HepG2 (cell line): ENCODE measurements at places on chromosomes 5 and 9. TPM values are rescaled to one million over a fixed set of nuclear protein-coding genes. Genes with fewer than 3 reads are reported as not detected.

DNA sequence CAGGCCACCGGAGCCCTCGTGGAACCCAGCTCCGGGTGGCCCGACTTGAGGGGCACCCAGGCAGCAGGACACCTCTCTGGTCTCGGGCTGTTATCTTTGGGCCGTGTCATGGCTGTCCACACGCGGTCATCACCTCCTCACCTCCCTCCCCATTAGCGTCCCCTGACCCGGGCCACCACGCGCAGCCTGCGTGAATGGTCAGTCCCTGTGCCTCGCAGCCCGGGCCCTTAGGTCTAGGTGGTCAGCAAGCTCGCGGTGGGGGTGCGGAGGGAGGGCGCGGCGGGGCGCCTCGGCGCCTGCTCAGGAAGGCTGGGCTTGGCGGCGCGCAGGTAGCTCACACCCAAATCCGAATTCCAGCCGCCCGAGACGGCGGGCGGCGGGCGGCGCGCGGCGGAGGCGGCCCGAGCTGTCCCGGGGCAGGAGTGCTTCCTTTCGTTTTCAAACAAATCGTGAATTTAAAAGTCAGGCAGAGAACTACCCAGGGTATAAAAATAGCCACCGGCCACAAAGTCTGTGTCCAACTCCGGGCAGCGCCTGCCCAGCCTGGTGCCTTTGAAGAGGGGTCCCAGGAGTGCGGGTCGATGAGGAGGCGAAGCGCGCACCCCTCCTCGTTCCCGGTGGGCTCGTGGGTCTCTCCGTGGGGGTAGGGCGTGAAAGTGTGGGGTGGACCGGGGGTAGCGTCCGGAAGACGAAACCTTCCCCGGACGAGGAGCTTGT, 1.0 kb upstream of the RXRA start:
- DNase-seq, result no peak

GRCh38 chr5:37568018-37568753, 189.1 kb downstream of the WDR70 start:
- no peak for DNase-seq

GRCh38 chr9:90024823-90025222, 420.0 kb downstream of the GADD45G start:
- DNase-seq, result no peak

GRCh38 chr9:127528422-127529251, 77.3 kb downstream of the LRSAM1 start:
- no peak for DNase-seq

- no peak for DNase-seq
Measured at GRCh38 chr9:98660541-98660940, 48.2 kb downstream of the GABBR2 start.

DNA sequence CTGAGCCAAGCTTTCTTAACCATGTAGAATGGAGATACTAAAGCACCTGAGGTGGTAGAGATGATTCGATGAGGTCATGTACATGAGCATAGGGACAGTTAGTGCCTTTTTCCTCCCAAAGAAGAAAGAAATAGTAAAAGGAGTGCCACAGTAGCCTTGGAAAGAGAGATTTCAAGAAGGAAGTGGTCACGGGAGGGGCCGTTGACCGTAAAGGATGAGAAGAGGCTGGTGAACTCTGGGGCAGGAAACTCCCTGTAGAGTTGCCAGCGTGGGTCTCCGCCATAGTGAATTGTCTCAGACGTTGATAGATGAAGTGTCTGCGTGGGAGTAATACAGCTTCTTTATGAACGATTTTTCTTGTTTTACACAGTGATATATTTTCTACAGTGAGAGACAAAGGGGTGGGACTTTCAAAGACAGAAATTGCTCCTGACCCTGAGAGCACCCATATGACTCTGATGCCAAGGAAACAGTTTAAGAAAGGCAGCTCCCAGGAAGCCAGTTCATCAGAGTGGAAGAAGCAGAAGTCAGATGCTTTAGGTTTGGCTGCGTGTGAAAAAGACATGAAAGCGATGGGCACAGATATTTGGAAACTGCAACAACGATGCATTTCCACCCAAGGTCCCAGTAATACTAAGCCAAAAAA, 41.3 kb downstream of the UGCG start:
- no peak for DNase-seq

GRCh38 chr9:134539586-134540194, 101.9 kb upstream of the COL5A1 start:
- DNase-seq, result no peak

GRCh38 chr9:136225748-136226679, 19.6 kb downstream of the QSOX2 start:
- DNase-seq, result peak; percentile 44

GRCh38 chr5:140321796-140322195, 18.9 kb upstream of the PFDN1 start:
- no peak for DNase-seq

DNA sequence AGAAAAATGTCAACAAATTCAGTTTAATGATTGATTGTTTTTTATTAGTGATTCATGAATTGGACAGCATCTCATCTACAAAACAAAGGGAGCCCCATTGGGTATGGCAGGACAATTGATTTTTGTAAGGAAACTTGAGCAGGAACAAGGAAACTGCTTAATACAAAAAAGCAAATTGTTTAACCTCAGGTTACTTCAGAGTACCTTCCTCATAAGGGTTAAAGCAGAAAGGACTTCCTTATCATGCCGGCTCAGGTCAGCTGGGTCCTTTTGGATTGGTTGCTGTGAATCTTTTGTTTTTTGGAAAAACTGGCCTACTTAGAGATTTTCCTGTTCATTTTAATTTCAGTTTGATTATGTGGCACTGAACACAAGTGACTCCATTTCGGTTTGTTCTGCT, 211.8 kb downstream of the ARRDC3 start:
- DNase-seq, result no peak

DNA sequence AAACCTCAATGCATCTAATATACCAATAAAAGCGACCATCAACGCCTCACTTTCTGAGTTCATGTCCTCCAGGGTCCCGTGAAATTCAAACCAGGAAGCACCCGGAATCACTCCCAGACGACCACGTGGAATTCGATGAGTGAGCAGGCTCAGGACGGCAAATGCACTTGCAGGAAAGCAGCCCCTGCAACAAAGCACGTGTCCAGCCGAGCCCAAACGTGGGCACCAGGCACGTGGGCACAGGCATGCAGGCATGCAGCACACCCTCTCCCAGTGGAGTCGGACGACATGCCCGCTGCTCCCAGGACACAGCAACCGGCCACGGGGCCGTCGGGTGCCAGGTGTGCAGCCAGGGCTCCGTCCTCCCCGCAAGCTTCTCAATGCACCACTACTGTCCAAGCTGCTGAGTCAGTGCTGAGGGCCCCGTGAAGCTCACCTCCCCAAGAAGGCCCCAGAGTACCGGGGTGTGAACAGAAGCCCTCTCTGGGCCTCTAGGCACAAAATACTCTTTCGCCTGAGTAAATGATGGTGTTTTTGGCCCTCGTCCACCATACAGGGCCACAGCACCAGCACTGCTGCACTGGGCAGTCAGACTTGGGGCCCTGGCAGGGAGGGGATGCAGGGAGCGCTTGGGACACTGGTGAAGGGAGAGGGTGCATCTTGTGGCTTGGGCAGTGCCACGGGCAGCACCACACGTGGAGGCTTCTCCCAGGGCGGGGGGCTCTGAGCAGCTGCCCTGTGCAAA, 87.6 kb downstream of the VAV2 start:
- no peak for DNase-seq

- no peak for DNase-seq
Measured at GRCh38 chr5:137838976-137839375, 28.7 kb upstream of the MYOT start.

DNA sequence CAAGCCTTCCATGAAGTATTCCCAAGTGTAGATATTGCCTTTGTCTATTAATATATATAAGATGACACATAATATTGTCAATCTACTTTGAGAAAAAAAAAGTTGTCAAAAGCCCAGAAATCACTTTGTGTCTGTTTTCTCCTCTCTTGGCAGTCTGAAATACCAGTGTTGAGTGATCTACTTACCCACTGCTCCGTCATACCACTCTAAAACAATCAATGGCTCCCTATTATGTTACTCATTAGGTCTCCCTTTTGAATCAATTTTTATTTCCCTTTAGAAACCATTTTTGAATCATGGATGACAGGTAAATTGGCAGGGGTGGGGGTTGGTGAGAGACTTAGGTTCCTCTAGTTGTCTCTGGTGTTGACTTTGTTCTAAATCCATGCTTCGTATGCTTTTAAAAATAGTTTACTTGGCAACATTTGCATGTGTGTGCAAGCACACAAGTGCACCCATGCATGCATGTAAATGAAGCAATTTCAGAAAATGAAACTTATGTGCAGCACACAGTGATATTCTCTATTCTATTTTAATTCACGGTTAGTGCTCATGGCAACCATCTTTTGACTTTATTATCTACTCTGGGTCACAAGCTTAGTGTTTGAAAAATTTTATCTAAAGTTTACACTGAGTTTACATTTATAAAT, 378.9 kb downstream of the RAB3C start:
- no peak for DNase-seq

DNA sequence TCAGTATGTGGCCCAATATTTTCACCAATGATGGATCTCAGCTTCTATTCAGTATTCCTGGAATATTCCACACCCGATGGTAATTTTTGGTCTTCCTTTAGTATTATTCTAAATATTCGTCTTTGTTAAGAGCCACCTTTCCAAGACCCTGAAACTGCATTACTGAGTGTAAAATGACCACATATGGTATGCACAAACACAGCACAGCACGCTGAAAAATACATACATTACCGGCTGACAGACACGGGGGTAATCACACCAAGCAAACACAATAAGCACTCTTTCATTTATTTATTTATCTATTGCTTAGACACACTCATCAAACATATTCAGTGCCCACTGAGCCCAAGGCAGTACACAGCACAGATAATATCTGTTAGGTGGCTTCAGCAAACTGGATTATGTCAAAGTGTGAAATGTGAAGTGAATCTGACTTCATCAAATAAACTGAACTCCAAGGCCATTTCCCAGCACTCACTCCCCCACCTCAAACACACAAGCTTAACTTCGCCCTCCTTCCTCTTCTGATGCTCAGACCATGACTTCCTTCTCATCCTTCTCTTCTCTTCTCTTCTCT, 1637.8 kb upstream of the C9orf72 start:
- DNase-seq, result no peak

- DNase-seq, result peak; percentile 60
Measured at GRCh38 chr5:132410451-132411303, 41.2 kb downstream of the SLC22A5 start.

- DNase-seq, result peak; percentile 9
Measured at GRCh38 chr5:173396311-173396993, 68.2 kb upstream of the STC2 start.

GRCh38 chr5:157874861-157875260, 15.9 kb upstream of the CLINT1 start:
- DNase-seq, result no peak

DNA sequence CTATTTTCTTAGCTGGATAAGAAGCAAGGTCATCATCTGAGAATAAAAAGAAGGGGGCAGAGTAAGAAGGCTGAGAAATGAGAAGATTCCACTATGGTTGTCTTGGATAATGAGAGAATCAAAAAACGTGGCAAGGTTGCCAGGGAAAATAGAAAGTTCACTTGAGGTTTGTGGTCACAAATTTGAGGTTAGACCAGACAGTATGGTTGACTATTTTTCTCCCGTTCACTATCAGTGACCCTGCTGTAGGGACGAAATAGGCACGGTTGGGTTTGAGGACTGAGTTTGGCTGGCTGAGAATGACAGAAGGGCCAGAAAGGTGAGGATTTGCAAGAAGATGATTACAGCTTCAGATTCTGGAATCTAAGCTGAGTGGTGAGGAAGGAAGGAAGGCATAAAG, 266.0 kb upstream of the ZNF462 start:
- DNase-seq, result no peak

GRCh38 chr5:41447650-41448510, 62.5 kb downstream of the PLCXD3 start:
- DNase-seq, result no peak

GRCh38 chr9:134162926-134163370, 1.4 kb downstream of the RNU6ATAC start:
- DNase-seq, result no peak

DNA sequence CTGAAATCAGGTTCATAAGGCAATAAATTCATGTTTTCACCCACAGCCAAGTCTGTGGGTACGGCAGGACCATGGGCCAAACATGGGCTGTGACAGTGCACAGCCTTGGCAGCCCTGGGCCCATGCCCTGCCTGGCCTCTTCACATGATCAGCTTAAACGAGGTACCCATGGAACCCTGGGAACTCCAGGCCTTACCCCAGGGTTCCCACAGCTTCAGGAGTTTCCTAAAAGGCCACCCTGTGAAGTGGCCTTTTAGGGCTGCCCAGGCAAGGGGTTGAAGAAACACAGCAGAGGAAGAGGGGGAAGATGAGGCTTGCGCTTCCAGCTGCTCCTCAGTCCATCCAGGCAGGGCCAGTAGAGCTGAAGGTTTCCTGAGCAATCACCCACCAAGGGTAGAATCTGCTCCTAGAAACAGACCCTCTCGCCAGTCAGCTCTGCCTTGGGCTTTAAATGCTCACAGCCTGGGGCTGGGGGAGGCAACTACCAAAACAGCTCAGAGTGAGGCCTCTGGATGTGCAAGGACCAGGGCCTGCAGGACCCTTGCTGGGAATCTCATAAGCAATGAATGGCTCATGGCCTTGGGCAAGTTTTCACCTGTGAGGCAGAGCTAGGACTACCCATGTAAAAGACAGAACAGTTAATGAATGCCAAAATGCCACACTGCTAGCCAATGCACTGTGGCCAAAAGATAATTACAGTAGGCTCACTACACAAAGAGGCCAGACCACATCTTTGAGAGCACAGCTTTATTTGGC, 79.3 kb upstream of the LRRTM2 start:
- DNase-seq, result no peak

DNA sequence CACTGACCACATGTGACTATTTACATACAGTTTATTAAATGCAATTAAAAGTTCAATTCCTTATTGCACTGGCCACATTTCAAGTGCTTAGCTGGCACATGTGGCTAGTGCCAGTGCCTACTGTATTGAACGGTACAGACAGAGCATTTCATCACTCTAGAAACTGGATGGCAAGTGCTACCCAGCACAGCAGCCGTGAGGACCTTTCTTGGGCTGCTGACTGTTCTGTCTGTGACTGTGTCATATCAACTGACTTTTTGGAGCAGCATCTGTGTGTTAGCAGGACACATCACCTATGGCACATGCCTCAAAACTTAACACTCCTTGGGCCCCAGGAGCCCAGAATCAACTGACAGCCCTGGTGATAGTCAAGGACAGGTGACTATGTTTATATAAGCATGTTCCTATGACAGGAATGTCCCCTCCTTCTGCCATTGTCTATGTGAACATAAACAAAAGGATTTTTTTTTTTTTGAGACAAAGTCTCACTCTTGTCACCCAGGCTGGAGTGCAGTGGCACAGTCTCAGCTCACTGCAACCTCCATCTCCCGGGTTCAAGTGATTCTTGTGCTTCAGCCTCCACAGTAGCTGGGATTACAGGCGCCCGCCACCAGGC, 8.9 kb downstream of the IRF1 start:
- DNase-seq, result no peak

- no peak for DNase-seq
Measured at GRCh38 chr9:85536076-85536475, 205.7 kb downstream of the AGTPBP1 start.

Gene FSD1L
- 2.8 and 5.1 TPM in 2 replicates for total RNA-seq

Gene WDR38
- total RNA-seq, result not detected in 2 replicates

Gene TEK
- total RNA-seq, result not detected in 2 replicates

Gene C5orf58
- total RNA-seq, result not detected in 2 replicates

Gene CCDC180
- total RNA-seq, result 1.5 and 2.5 TPM in 2 replicates

Gene FBP2
- total RNA-seq, result not detected in 2 replicates

Gene SPACA9
- 0.13 and 0.15 TPM in 2 replicates for total RNA-seq

Gene TERT
- 1.2 and 5.9 TPM in 2 replicates for total RNA-seq

Gene PIP5K1B
- total RNA-seq, result 15.8 and 20.9 TPM in 2 replicates

Gene TSSK1B
- not detected in 2 replicates for total RNA-seq

Gene ELAVL2
- not detected in 2 replicates for total RNA-seq

Gene SLC23A1
- 3.6 and 6.6 TPM in 2 replicates for total RNA-seq

Gene PCDHGA6
- total RNA-seq, result 0.13 and 0.33 TPM in 2 replicates

Gene PCDHAC1
- 0.04 TPM in 1 of 2 replicates, not detected in the other for total RNA-seq

Gene SPATA31A1
- not detected in 2 replicates for total RNA-seq

Gene PCAT7
- total RNA-seq, result 2.3 and 3.2 TPM in 2 replicates

Gene MRPL41
- 48.9 and 54.0 TPM in 2 replicates for total RNA-seq
